ENCODE measurements at places on chromosomes 5 and 9.
A peak's percentile ranks its signal among the peaks of the same experiment; 100 is the strongest.

DNA sequence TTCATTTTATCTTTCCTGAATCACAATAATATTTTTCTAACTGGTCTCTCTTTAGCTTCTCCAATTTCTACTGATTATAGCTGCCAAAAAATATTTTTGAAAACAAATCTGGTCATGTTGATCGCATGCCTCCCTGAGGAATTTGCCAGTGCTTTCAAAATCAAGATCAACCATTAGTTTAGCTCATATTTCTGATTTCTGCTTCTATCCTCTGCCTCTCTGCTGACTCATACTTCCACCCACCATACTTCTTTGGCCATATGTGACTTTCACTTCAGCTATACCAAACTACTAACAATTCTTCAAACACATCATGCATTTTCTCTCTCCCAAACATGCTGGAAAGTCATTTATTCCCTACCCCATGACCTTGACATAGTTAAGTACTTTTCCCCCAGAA lies 636.5 kb downstream of the TLE1 start:
- no peak for DNase-seq

GRCh38 chr9:1049641-1050040 lies 516 bp upstream of the DMRT2 start:
- no peak for DNase-seq

GRCh38 chr5:148793261-148793660 lies 33.1 kb upstream of the ADRB2 start:
- no peak for DNase-seq

- no peak for DNase-seq
Measured at GRCh38 chr5:100762108-100762507, 141.0 kb downstream of the ST8SIA4 start.

GRCh38 chr9:108863891-108864290 lies 1.8 kb downstream of the ACTL7A start:
- DNase-seq: no peak

GRCh38 chr9:134717924-134718645 lies 76.5 kb downstream of the COL5A1 start:
- DNase-seq: no peak

- DNase-seq: no peak
Measured at GRCh38 chr9:128394379-128395168, 23.4 kb downstream of the URM1 start.

- DNase-seq: no peak
Measured at GRCh38 chr5:51201024-51201423, 182.2 kb upstream of the ISL1 start.

DNA sequence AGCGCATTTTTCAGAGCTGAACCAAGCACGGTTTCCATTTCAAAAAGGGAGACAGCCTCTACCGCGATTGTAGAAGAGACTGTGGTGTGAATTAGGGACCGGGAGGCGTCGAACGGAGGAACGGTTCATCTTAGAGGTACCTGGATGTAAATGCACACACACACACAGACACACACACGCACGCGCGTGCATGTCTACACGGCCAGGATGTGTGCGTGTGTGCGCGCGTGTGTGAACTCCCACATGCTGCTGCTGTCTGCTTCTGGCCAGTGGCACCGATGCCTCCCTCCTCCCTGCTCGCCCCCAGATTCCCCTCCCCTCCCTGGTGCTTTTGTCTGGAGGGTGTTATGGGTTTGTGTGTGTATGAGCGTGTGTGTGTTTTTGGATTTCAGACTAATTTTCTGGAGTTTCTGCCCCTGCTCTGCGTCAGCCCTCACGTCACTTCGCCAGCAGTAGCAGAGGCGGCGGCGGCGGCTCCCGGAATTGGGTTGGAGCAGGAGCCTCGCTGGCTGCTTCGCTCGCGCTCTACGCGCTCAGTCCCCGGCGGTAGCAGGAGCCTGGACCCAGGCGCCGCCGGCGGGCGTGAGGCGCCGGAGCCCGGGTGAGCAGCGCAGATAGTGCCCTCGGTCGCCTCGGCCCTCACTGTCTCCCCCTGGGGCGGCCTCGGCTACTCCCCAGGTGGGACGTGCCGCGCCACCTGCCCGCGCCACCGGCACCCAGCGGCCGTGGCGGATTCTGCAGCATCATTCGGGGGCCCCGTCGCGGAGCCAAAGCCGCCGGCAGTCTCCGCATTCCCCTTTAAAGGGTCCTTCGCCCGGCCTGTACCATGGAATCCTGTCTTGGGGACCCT lies at the start of gene NTRK2:
TSS of gene NTRK2 (plus strand) at position 442 of the 850 bp plus-strand sequence. CDS start 1,020 bp downstream, outside the sequence.
- DNase-seq: no peak

DNA sequence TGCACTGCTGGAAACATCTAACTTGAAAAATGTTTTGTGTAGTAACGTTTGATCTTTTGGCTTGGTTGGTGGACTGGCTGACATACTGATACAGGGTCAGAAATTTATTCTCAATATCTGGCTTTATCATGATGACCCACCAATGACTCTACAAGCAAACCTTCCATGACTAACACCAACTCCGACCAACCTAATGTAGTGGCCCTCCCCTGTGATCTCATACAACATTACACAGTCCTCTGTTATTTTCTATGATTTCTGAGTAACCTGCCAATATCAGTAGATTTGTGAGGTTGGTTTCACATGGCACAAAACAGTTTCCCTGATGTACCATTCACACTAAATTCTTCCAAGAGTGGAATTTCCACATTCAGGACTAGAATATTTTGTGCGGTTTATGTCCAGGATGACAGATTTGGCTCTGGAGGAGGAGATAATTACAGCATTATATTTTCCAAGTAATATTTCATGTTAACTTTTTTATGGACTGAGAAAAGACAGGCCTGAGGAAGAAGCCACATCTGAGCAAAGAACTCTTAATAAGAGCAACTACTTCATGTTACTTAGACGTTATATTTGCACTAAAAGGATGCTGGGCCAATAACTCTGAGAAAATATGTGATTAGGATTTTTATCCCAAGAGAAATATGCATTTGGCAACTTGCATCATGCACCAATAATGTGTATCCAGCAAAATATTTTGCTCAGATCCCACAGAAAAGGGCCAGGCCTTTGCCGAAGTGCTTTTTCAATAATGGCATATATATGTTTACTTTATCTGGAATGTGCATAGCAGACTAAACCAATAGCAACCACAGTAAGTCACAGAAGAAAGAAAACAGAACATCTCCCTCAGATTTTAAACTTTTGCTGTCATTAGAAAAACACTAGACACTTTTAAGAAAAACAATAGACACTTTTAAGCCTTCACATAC lies 273.4 kb downstream of the KCNN2 start:
- DNase-seq: no peak

GRCh38 chr5:80240368-80240986 lies 15.4 kb downstream of the SERINC5 start:
- no peak for DNase-seq

DNA sequence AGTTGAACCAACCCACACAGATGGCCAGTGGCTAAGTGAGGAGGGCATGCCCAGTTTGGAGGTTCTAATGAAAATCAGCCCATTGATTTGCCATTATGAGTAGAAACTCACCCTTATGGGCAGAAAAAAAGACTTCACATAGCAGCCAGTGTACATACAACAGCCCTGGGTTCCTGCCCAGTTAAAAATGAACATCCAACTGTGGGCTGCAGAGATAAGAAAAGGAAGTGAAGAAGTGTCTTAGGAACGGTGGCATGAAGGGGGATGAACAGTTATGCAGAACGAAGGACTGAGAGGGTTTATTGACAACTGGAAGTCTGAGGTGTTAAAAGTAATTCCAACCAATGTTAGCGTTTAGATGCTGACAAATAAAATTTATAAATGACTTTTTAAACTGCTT lies 118.4 kb downstream of the MARCHF3 start:
- DNase-seq: no peak

DNA sequence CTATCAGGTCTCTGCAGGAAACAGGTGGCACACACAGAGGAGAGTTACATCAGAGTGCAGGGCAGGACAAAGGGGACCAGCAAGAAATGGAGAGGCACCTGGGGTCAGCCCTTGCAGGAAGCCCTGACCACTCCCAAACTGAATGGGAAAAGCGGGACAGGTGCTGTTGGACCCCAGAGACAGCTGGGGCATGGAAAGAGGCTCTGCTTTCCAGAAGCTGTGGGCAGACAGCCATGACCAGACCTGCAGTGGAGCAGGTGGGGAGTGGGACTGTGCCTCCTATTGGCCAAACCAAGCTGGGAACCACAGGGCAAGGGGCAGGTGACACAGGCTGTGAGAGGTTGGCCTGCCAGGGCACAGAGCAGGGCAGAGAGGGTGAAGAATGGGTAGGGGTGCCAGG lies 125.8 kb downstream of the BOD1 start:
- DNase-seq: no peak

DNA sequence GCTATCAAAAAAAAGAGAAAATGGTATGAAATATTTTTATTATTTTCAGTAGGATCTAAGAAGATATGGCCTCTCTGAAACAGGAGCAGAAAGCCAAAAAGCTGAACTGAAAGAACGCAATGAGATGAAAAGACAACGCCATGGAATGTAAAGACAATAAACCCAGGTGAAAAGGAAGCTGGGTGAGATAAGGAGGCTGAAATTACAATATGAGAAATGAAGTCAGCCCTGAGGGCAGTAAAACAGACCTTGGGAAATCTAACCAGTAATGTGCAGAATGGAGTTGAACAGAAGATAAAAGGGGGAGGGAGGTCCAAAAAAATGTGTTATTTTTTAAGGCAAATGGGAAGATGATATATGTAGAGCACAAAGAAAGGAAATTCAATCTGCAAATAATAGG lies 265.3 kb downstream of the ENC1 start:
- DNase-seq: no peak

- no peak for DNase-seq
Measured at GRCh38 chr5:172245703-172246125, 37.9 kb downstream of the UBTD2 start.

DNA sequence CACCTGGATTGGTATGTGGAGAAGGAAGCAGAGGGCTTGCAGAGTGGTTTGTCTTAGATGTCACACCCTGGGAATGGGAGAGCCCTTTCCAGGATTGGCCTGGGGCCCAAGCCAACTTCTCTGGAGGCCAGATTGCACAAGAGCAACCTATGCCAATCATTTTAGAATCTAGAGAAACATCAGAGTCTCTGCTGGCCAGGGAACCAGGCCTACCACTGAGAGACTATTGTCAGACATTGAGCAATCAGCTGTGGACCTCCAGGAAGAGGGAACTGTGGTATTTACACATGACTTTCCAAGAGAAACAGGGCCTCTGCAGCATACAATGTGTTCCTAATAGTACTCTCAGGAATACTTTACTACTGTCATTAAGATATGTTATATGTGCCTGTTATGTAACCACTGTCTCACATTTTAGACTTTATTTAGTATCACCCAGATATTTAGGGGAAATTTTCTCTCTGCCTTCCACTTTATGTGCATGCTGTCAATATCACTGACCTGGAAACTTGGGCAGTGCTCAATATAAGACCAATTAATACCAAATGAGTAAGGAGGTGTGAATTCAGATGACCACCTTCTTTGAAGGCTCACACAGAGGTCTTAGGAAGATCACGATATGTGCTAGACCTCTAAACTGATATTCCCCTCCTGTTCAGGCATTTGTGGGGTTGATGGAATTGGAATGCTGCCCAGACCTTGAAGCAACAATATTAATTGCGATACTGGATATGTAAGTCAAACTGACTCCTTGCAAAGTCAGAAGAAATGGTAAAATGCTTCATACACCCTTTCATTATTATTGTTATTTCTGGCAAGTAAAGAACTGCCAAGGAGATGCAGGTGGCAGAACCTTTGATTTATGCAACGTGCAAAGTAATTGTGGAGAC lies 20.5 kb upstream of the CCL28 start:
- DNase-seq: peak; percentile 73

- no peak for DNase-seq
Measured at GRCh38 chr5:34706084-34706483, 50.0 kb downstream of the RAI14 start.

DNA sequence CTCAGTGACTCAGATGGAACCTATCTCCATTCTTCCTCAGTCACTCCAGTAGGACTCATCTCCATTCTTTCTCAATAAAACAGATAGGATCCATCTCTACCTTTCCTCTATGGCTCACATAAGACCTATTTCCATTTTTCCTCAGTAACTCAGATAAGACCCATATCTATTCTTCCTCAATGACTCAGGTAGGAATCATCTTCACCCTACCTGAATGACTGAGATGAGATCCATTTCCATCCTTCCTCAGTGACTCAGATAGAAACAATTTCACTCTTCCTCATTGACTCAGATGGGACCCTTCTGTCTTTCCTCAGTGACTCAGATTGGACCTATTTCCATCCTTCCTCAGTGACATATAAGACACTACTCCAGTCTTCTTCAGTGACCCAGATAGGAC lies 165.1 kb downstream of the FBXO4 start:
- DNase-seq: no peak

GRCh38 chr5:77301447-77301883 lies 91.0 kb downstream of the PDE8B start:
- no peak for DNase-seq

- no peak for DNase-seq
Measured at GRCh38 chr5:80097451-80097850, 62.3 kb downstream of the THBS4 start.

DNA sequence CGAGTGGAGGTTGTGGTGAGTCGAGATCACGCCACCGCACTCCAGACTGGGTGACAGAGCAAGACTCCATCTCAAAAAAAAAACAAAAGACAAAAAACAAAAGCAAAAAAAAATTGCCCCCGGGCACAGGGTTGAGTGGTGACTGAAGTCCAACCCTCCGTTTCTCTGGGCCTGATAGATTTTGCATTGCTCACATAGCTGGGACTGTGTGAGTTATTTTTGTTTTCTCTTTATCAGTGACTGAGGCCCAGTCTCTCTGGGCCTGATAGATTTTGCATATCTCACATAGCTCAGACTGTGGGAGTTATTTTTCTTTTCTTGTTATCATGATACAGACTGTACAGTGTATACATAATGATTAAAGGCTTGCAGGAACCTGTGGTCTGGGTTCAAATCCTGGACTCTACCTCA lies 2.6 kb upstream of the SLC28A3 start:
- no peak for DNase-seq

GRCh38 chr9:89550346-89550927 lies 52.5 kb upstream of the SEMA4D start:
- no peak for DNase-seq

DNA sequence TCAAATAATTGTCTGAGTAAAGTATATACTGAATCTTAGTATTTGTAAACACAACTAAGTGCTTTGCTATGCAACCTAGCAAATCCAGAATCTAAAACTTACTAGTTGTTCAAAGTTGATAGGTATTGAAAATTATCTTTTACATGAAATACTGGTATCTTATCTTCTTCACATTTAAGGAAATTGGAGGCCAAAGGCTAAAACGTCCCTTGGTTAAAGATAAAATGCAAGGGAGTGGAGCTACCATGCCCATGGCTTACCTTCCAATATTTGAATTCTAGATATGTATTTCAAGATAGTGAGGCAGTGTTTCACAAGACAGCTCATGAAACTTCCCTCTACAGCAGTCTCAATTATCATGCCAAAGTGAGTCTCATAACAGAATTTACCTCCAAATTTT lies 373.5 kb downstream of the KIAA0825 start:
- DNase-seq: no peak
